ENCODE measurements at places on chromosomes 6 and 20.

GRCh38 chr6:4687656-4687988 lies 88.6 kb upstream of the CDYL start:
- DNase-seq = no peak

- no peak for DNase-seq
Measured at GRCh38 chr6:129575378-129576118, 134.4 kb downstream of the ARHGAP18 start.

- DNase-seq = no peak
Measured at GRCh38 chr6:150093397-150093796, 24.5 kb upstream of the ULBP3 start.

DNA sequence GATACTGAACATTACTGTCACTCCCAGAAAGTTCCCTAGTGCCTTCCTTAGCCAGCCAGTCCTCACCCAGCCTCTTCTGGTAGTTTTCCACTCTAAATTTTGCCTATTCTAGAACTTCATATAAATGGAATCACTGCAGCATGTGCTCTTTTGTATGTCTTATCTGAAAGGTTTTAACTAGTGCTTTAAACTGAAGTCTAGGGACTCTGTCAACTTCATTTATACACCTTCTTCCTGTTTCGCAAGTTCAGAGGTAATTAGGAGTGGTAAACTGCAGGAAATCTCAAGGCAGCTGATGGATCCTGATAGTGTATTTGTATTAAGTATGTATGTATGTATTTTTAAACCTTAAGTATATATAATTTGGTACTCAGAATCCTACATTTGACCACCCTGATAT lies 94.3 kb downstream of the TCP11 start:
- DNase-seq = no peak

DNA sequence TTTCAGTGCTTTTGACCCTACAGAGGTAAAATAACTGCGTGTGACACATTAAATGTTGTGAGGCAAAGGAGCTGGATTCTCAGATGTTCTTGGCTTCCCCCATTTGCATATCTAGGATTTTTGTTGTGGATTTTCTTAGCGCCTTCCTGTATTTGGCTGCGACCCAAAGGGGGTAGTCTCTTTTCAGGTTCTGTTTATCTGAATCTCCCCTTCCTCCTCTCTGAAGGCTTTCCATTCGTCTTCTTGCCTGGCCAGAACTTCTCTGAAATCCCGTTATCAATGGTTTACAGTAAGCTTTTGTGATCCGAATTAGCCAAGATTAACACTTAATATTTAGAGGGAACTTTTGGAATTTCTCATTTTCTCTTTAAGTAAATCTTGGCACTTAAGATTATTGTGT lies 60.8 kb downstream of the ADGRB3 start:
- DNase-seq = no peak

GRCh38 chr6:109893606-109894005 lies 84.5 kb upstream of the GPR6 start:
- DNase-seq = no peak

GRCh38 chr6:121666814-121667213 lies 231.4 kb downstream of the GJA1 start:
- no peak for DNase-seq

GRCh38 chr20:24451428-24451827 lies 18.0 kb upstream of the SYNDIG1 start:
- DNase-seq = no peak

DNA sequence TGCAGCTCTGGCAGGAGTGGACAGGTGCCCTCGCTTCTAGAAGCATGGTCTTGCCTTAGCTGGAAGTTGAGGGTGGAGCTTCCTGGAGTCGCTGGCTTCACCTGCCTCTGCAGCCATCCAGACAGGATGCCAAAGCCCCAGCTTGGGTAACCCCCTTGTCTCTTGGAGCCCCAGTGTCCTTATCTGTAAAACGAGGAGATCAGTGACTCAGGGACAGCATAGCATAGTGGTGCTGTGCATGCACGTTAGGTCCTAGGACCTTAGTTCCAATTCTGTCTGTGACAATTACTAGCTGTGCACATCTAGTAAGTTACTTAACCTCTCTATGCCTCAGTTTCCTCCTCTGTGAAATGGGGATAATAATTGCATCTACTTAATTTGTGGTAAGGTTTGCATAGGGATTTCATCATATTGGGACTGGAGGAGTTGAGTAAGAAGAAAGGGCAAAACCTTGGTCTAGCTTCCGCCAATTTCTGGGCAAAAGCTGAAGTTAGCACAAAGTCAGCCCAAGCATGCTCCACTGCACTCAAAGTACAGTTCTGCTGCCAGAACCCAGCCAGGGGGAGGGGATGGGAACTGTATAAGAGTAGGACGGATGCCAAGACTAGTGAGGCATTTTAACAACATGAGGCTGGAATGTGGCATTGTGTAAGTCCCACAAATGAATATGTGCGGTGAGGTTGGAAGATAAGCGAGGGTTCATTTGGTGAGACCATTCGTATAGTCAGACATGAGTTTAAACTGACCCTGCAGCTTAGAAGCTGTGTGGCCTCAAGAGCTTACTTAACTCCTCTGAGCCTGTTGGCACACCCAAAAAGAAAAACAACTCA lies 24.5 kb downstream of the TOX2 start:
- DNase-seq = no peak

- no peak for DNase-seq
Measured at GRCh38 chr6:40399888-40400457, 187.2 kb downstream of the LRFN2 start.

DNA sequence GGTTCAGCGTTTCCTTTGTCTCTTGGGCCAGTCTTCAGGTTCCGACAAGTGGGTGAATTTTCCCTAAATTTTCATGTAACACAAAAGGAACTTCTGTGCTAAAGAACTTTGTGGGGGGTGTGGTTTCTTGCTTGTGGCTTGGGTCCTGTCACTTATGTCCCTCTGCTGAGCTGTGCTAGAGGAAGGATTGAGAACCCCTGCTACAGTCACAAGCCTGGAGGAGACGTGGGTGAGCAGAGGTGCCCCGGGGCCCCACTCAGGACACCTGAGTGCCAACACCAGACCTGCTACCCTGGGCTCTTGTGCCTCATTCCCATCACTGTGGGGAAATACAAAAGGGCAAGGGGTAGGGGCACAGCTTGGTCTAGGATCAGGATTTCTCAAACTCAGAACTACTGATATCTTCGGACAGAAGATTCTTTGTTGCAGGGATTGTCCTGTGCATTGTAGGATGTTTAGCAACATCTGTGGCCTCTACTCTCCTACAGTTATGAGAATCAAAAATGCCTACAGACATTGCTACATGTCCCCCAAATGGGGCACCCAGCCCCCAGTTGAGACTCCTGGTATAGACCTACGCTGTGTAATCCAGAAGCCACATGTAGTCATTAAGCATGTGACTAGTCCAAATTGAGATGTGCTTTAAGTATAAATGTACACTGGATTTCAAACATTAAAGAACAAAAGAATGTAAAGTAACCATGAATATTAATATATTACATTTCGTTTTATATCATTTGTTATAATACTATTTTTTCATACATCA lies 128.7 kb downstream of the LY86 start:
- DNase-seq = no peak

DNA sequence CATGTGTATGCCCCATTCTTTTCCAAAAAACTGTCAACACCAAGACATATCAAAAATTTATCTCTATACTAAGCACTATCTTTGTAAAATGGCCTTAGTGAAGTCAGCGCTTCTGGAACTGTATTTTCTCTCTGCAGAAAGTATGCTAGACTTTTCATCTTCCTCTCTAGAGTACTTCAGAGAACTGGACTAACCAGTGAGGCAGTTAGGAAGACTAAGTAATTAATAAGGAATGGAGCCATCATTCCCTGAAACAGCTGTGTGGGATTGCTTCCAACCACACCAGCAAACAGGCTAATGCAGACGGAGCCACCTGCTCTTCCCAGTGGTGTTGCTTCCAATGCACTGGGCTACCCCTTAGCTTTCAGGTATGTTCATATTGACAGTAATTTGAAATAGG lies 169.1 kb upstream of the FUT9 start:
- no peak for DNase-seq

GRCh38 chr6:140275725-140276124 lies 901.3 kb upstream of the CITED2 start:
- DNase-seq = no peak

DNA sequence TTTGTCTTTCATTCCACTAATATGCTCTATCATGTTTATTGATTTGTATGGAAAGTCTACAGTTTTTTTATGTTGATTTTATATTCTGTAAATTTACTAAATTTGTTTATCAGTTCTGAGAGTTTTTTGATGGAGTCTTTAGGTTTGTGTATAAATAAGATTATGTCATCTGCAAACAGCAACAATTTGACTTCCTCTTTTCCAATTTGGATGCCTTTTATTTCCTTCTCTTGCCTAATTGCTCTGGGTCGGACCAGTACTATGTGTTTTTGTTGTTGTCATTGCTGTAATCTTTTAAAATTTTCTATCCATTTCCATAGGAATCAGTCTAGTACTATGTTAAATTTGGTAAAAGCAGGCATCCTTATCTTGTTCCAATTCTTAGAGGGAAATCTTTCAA lies 31.5 kb upstream of the POLR1H start:
- DNase-seq = no peak

DNA sequence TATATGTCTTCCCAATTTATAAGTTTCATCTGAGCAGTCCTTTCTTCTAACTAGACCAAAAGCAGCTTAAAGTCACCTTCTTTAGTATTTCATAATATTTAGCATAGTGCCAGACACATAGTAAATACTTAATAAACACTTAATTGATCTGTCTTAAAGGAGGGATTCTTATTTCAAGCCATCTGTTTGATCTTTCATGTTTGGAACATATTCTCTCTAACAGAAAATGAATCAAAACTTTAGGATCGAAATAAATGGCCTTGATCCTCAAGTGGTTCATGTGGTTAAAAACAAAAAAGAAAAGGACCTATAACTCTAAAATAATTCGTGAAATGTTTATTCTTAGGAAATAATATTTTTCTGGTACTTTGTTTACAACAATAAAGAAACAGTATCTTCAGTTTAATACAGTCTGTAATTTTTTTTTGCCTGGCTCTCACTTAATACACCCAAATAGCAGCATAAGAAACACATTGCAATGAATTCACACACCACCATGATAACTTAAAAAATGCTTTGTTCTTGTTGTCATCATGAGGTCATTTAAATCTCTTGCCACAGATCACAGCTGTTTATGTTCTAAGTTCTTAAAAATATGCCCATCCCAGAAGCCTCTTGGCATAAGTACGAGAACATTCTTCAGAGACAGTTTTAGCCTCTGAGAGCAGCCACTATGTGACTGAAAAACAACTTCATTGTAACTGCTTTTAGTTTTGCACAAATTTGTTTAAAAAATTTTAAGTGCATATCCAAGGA lies 48.1 kb downstream of the ESF1 start:
- DNase-seq = no peak

All from stimulated activated CD4-positive, alpha-beta T cell treated with anti-CD3 and anti-CD28 coated beads, Interleukin-15, amount 100 ng/mL, for 1 hour (primary cell).